ENCODE measurements at places on chromosomes 6 and 20. TPM values are rescaled to one million over a fixed set of nuclear protein-coding genes. Genes with fewer than 3 reads are reported as not detected.

GRCh38 chr20:48024539-48024938, 239.3 kb upstream of the SULF2 start:
- H3K4me1 ChIP-seq, result peaks cover 18% of the 10 kb centered on the region
- H3K27ac ChIP-seq, result no peak overlapping the region
- peaks cover 27% of the 10 kb centered on the region for H3K27me3 ChIP-seq
- no peak for DNase-seq
- H3K36me3 ChIP-seq, result peaks cover 7% of the 10 kb centered on the region

DNA sequence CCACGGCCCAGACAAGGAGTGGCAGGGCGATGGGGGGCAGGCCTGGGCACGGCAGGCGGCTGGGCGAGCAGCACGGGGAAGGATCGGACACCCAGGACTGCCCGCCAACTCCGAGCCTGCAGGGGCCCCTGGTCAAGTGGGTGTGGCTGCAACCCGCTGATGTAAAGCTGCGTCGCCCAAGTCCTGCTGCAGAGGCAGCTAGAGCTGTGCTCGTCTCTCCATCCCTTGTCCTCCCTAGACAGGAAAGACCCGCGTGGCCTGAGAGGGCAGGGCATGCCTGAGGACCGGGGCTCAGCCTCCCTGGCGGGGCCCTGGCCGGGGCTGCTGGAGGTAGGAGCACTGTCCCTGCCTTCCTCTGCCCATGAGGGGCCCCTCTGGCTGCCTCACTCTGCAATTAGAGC, 281.2 kb downstream of the CDH4 start:
- no peaks in the 10 kb centered on the region for H3K4me1 ChIP-seq
- no peaks in the 10 kb centered on the region for H3K27me3 ChIP-seq
- H3K36me3 ChIP-seq, result no peaks in the 10 kb centered on the region
- DNase-seq, result no peak
- no peak overlapping the region for H3K27ac ChIP-seq

The ZNF165 gene
- 7.1 TPM for polyA plus RNA-seq

The GID8 gene
- 15.8 TPM for polyA plus RNA-seq

The LINC00237 gene
- not detected for polyA plus RNA-seq
